Thoracic aorta (tissue), 2 donors: ENCODE measurements at places on chromosomes 1 and 21. TPM values are rescaled to one million over a fixed set of nuclear protein-coding genes. Genes with fewer than 3 reads are reported as not detected.

AKT3 gene
- 46.0 TPM for total RNA-seq

PYHIN1 gene
- 2.8 TPM for total RNA-seq

HES3 gene
- not detected for total RNA-seq

PLA2G2D gene
- total RNA-seq, result not detected

MARK1 gene
- total RNA-seq, result 12.3 TPM

C1QA gene
- 501 TPM for total RNA-seq

LAPTM5 gene
- total RNA-seq, result 127 TPM

SAMD11 gene
- total RNA-seq, result 10.2 TPM

PPP1R8 gene
- 37.2 TPM for total RNA-seq

AMPD1 gene
- total RNA-seq, result 0.41 TPM

PRRX1 gene
- 171 TPM for total RNA-seq

KRTAP19-5 gene
- not detected for total RNA-seq

HLCS gene
- 29.3 TPM for total RNA-seq

LIPI gene
- total RNA-seq, result not detected

CFAP126 gene
- total RNA-seq, result not detected

OR6N1 gene
- total RNA-seq, result not detected

AIRE gene
- not detected for total RNA-seq

SLC9C2 gene
- not detected for total RNA-seq

CNIH3 gene
- 0.21 TPM for total RNA-seq

MPL gene
- not detected for total RNA-seq

SNRNP40 gene
- total RNA-seq, result 26.5 TPM
